ENCODE measurements at places on chromosomes 7 and 10. TPM values are rescaled to one million over a fixed set of nuclear protein-coding genes. Genes with fewer than 3 reads are reported as not detected.

GRCh38 chr7:8975681-8976080, 542.3 kb downstream of the NXPH1 start:
- no peak for DNase-seq

DNA sequence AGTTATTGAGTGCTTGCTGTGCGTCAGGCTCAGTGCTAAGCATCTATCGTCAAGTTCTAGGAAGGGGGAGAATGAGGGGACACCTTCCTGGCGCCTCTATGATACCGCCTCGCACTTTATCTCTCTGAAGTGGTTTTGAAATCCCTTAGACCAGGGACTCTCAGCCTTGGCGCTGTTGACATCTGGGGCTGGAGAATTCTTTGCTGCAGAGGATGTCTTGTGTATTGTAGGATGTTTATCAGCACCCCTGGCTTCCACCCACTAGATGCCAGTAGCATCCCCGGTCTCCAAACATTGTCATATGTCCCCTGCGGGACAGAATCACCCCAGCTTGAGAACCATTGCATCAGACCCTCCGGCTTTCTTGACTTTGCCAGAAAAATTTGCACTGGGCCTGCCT, 285.5 kb downstream of the CCDC3 start:
- DNase-seq, result no peak

- no peak for DNase-seq
Observed at GRCh38 chr10:88293073-88293472, 290.0 kb downstream of the RNLS start.

- DNase-seq, result no peak
Observed at GRCh38 chr10:105586451-105587098, 945.5 kb downstream of the SORCS3 start.

DNA sequence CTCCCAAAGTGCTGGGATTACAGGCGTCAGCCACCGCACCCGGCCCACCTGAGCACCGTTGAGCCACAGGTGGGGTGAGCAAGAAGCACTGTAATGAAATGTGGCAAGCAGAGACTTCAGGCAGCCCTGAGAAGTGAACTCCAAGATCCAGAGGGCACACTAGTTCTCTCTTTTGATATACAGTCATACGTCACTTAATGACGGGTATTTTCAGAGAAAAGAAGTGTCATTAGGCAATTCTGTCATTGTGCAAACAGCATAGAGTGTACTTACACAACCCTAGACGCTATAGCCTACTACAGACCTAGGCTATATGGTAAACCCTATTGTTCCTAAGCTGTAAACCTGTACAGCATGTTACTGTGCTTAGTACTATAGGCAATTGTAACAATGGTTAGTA, 7.9 kb downstream of the PANK1 start:
- DNase-seq, result no peak

GRCh38 chr7:27046854-27047549, 48.8 kb downstream of the HOXA1 start:
- no peak for DNase-seq

- DNase-seq, result no peak
Observed at GRCh38 chr10:122567056-122567660, 6.6 kb downstream of the DMBT1 start.

- DNase-seq, result no peak
Observed at GRCh38 chr7:136637813-136638212, 230.6 kb upstream of the CHRM2 start.

DNA sequence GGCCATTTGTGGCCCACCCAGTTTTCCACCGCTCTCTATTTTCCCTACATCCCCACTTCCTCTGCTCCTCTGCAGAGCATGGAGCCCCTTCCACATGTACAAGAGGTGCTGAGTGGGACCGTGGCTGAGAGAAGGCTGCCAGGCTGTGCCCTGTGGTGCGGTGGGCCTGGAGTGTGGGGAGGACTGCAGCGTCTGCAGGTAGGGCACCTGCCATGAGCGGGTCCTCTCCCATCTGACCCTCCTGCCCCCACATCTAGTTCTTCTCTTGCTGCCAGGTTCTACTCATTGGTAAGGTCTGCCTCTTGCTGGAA, 145.6 kb upstream of the FAM20C start:
- DNase-seq, result peak; percentile 36

DNA sequence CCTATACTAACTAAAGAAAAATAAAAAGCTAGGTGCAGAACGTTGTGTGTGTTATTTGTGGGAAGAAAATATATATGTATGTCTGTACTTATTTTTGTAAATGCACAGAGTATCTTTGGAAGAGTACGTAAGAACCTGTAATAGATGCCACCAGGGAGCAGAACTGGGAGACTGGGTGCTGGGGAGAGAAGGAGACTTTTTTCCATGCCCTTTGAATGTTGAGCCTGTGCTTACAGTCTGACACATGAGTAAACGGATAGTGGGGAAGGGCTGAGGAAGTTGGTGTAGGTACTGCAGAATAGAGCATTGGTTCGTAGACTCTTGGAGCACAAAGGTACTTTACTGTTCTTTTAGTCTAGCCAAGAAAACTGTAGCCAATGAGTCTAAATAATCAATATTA, 1.3 kb upstream of the SCRN1 start:
- no peak for DNase-seq

DNA sequence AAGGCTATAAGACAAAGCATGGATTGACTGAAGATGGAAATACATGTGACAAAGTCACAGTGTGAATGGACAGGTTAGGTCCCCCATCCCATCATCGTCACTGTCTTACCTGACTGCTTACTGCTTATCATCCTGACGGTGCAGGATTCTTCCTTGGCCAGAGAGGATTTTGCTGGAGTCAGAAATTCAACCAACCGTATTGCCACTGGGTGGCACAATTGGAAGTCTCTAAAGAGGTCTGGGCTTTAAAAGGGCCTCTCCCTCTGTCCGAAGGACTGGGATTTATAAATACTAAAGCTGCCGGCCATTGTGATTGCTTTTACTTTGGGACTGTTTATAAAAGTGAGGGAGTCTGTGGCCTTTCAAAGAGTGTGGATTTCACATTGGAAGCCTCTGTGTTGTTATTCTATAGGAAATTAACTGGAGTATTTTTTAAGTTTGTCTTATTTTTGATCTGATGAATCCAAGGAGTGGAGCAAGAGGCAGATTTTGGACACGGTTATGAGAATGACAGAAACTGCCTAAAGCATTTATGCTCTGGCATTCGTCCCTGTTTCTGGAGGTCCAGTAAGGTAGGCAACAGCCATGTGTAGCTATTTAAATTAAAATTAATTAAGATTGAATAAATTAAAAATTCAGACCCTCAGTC, 113.3 kb upstream of the CREB5 start:
- DNase-seq, result peak; percentile 54

DNA sequence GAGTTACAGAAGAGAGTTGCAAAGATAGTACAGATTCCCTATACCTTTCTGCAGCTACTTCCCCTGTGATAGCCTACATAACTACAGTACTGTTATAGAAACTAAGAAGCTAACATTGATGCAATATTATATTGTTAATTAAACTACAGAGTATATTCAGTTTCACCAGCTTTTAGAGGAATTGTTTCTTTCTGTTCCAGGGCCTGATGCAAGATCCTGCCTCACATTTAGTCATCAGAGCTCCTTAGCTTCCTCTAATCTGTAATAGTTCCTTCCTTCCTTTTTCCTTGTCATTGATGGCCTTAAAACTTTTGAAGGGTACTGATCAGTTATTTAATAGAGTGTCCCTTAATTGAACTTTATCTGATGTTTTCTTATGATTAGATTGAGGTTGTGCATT, 56.8 kb downstream of the SDHAF3 start:
- no peak for DNase-seq

Gene RALA
- 7.8 TPM for total RNA-seq

Gene CDK5
- total RNA-seq, result 9.6 TPM

Gene PLXNA4
- 0.38 TPM for total RNA-seq

Gene KNDC1
- total RNA-seq, result 8.5 TPM

Gene LIPM
- total RNA-seq, result not detected

Data from left lobe of liver (tissue), 2 donors.